NCI-H82 (cell line): ENCODE measurements at places on chromosomes 7 and 10.

- no peak for DNase-seq
Measured at GRCh38 chr10:72310636-72311035, 36.9 kb downstream of the DDIT4 start.

- DNase-seq: no peak
Measured at GRCh38 chr10:98478430-98479222, 31.9 kb upstream of the HPS1 start.

DNA sequence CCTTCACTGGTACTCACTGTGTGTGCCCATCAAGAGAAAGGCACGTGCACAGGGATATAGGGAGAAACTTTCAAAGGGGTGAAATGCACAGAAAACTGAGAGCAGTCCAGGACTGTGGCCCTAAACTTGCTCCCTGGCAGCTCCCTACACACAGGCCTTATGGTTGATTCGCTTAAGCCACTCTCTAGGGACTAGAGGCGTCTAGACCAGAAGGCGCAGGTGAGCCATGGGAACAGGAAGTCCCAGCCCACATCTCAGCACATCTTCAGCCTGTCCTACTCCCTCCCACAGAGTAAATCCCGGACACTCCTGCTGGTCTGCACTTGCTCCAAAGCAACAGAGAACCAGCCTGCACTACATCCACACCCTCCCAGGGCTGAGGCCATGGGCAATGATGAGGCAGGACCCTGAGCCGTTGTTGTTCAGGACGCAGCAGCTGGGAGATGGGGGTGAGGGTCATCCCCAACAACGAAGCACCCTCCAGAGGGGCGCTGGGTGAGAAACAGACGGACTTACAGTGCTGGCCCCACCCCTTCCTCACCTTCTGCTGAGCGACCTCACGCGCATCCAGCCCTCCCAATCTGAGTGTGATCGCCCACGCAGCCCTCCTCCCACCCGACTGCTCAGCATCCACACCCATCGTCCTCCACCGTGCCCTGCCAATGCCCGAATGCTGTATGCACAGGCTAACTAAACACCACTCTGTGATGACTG lies 109.3 kb downstream of the TNS3 start:
- peak; percentile 40 for DNase-seq

DNA sequence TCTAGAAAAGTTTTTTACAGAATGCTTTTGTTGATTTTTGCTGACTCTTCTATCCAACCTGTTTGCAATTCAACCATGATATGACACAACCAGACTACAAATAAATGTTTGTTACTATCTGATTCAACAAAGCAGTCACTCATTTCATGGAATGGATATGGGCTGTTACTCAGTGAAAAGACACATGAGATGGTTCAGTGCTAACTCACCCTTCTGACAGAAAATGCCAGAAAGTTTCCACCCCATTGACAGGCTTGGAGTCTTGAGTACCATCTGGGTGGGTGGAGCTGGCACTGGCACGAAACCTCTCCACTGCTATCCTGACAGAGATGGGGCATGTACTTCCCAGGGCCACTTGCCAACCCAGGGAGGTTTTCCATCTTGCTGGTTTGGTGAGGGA lies 39.5 kb downstream of the RBM28 start:
- DNase-seq: no peak

- DNase-seq: no peak
Measured at GRCh38 chr10:26385443-26385842, 52.7 kb upstream of the APBB1IP start.

- no peak for DNase-seq
Measured at GRCh38 chr10:49231086-49231820, 43.1 kb upstream of the TMEM273 start.

DNA sequence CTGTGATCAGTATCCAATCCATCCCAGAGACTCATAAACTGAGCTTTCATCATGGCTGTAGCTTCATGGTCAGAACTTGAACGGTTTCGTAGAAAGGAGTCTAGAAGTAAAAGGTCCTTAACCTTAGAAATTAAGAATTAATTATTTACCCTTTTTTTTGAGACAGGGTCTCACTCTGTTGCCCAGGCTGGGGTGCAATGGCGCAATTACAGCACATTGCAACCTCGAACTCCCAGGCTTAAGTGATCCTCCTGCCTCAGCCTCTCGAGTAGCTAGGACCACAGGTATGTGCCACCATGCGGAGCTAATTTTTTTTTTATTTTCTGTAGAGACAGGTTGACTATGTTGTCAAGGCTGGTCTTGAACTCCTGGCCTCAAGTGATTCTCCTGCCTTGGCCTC lies 41.7 kb downstream of the ATAD1 start:
- no peak for DNase-seq

GRCh38 chr7:155455776-155456737 lies 1.9 kb upstream of the EN2 start:
- DNase-seq: no peak

DNA sequence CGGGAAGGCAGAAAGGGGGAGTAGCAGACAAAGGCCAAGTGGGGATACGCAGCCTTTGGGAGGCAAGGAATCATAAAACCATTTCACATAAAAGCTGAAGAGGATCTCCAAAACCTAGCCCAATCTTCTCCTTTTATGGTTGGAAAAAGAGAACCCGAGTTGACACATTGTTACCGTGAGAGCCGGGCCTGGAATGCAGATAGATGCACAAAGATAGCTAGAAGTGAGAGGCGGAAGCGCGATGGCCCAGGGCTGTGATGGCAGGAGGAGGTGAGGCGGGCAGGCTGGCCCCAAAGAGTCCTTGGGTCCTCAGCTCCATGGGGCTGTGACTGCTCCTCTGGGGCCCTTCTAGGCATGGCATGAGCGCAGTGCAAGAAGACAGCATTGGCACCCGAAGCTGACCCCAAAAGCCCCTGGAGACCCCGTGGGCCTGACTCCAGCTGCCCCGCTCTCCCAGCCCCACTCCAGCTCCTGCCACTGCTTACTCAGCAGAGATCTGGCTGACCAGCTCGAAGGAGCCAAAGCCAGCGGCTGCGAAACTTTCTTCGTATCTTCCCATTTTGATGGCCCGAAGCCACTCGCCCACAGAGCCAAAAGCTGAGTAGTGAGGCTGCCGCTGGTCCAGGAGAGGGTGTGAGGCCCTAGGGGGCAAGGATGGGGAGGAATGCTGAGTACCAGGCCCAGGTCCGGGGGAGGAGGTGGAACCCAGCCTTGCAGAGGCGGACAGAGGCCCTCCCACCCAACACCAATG lies 22.5 kb downstream of the EPHB4 start:
- DNase-seq: no peak

GRCh38 chr10:49010295-49010694 lies 70.7 kb upstream of the LRRC18 start:
- no peak for DNase-seq

GRCh38 chr7:144818511-144818910 lies 17.3 kb downstream of the TPK1 start:
- peak; percentile 8 for DNase-seq

DNA sequence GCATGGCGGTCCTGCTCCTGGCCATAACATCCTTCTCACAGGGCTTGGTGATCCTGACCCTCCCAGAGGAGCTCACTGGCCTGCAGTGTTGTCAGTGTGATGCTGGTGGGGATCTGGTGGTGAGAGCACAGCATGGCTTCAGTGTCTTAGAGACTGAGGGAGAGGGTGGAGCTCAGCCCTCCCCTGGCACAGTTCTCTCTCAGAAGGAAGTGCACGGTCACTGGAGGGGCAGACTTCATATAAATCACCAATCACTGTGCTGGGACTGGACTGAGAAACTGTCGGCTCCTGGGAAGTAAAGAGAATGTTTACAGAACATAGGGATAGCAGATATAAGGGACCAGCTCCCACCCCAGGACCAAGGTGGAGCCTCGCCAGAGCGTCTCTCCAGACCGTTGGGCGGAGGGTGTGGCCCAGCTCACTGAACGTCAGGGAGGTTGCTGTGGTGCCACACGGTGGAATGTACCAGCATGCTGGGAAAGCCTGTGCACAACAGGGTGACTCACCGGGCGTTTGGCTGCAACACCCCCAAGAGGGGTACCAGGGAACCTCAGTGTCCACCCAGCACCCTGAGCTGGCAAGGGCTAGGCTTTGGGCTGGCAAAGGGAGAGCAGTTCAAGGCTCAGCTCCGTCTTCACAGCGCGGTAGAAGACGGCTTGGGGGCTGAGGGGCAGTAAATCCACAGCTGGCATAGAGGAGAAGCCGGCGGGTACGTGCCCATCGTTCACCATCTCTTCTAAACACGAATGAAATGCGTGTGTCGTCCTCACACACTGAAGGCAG lies 8.8 kb upstream of the GET4 start:
- DNase-seq: no peak

GRCh38 chr10:70096016-70096704 lies 36.5 kb downstream of the AIFM2 start:
- DNase-seq: no peak

- DNase-seq: no peak
Measured at GRCh38 chr10:105149371-105149891, 508.3 kb downstream of the SORCS3 start.
